H1 (cell line): ENCODE measurements at places on chromosomes 4 and X. TPM values are rescaled to one million over a fixed set of nuclear protein-coding genes. Genes with fewer than 3 reads are reported as not detected.

GRCh38 chr4:126242679-126243390, 928.1 kb downstream of the FAT4 start:
- H3K36me3 ChIP-seq: no peaks in the 10 kb centered on the region
- no peaks in the 10 kb centered on the region for H3K4me1 ChIP-seq
- no peak overlapping the region for H3K4me3 ChIP-seq
- no peak overlapping the region for H3K27ac ChIP-seq
- no peak for DNase-seq
- no peaks in the 10 kb centered on the region for H3K27me3 ChIP-seq

DGKQ gene
- total RNA-seq: 9.3 and 9.7 TPM in 2 replicates

DNA sequence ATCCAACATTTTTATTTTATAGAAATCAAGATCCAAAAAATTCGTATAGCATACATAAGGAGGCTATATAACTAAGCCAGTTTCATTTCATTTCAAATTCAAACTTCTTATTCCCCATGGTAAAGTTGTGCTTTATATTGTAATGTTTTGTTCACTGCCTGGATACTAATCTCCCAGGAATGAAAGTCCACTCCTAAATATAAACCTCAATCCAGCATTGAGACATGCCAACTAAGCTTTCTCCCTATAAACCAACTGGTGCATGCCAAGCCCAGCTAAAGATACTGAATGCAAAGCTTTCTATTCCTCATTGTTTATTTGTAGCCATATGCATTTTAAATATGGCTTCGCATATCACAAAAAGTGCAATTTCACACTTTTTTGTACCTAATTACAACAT, 63.8 kb upstream of the INPP4B start:
- H3K4me3 ChIP-seq: no peak overlapping the region
- H3K27ac ChIP-seq: no peak overlapping the region
- H3K36me3 ChIP-seq: no peaks in the 10 kb centered on the region
- no peaks in the 10 kb centered on the region for H3K27me3 ChIP-seq

DNA sequence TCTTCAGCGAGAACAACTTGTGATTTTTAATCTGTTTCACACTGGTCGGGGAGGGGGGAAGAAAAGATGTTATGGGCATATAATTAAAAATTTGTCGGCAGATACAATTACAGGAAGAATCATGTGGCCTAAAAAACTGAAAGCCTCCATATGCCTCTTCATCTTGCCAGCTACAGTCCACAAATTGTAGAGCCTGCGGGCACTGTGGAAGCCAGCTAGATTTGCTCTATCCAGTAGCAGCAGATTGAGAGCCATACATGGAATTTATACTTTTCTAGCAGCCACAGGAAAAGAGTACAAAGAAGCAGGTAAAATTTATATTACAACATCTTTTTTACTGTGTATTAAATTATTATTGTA, 147.3 kb downstream of the TBL1X start:
- H3K27ac ChIP-seq: no peak overlapping the region
- no peak for DNase-seq
- H3K4me3 ChIP-seq: no peak overlapping the region
- H3K27me3 ChIP-seq: no peaks in the 10 kb centered on the region
- H3K36me3 ChIP-seq: no peaks in the 10 kb centered on the region
- H3K4me1 ChIP-seq: peaks cover 2% of the 10 kb centered on the region; the same call in 1 of the 2 replicates

DNA sequence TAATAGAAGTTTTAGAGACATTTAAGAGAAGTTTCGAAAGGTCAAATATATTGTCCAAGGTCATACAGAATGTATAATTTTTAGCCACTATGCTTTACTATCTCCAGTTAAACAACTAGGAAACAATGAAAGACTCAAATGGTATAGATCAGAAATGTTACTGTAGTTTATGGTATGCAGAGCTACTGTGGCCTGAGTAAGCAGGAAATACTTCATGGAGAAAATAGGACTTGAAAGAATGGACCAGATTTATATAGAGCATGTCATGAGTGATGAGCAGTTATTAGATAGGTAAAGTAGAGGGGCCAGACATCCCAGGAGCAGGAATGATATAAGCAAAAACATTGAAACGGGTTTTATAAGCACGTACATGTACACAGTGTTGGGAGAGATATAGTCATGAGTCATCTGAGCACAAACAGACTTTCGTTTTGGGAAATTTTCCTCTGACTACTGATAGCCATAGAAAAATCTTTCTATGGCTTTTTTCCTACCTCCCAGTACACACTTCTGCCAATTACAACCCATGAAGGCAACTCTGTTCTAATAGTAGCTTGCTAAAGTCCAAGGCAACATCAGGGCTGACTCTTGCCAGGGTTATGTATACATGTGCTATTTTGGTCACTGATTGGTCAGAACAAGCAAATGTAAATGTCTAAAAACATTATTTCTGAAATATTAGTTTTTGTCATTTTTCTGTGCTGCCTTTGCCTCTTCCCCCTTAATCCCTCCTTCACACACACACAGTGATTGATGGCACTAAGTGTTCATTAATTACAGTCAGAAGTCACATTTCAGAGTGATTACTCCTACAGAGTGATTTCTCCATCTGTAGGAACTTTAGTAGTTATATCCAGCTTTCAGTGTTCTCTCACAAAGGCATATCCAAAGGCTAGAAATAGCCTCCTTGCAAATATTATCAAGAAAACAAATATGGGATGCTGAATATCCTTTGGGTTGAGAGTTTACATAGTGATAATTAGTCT, 198.7 kb downstream of the ENOX2 start:
- H3K36me3 ChIP-seq: no peaks in the 10 kb centered on the region
- H3K4me1 ChIP-seq: no peaks in the 10 kb centered on the region
- H3K27ac ChIP-seq: no peak overlapping the region
- no peaks in the 10 kb centered on the region for H3K27me3 ChIP-seq
- no peak overlapping the region for H3K4me3 ChIP-seq
- DNase-seq: no peak

DNA sequence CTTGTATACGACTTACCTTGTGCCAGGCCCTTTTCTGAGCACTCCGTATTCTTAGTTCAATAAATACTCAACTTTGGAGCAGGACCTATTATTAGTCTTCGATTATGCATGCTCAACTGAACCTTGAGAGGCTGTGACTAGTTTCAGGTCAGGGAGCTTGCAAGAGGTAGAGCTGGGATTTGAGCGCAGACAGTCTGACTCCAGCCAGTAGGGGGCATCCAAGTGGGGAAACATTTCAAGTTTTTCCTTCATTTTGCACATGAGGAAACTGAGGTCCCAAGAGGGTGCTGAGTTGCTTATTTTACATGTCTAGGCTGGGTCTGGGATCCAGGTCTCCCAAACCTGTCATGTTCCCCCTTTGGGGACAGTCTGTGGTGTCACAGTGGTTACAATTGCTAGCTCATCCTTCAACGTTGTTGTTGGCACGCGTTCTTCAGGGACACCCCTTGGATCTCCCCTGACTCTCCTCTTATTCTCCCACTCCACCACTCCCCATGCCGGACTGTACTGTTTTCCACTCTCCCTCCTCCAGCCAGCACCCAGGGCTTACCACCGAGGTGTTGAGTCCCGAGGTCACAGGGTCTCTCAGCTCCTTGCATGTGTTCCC, 6.7 kb upstream of the PRICKLE3 start:
- H3K27me3 ChIP-seq: no peaks in the 10 kb centered on the region
- H3K36me3 ChIP-seq: no peaks in the 10 kb centered on the region
- H3K4me3 ChIP-seq: no peak overlapping the region
- H3K4me1 ChIP-seq: peaks cover 4% of the 10 kb centered on the region

DNA sequence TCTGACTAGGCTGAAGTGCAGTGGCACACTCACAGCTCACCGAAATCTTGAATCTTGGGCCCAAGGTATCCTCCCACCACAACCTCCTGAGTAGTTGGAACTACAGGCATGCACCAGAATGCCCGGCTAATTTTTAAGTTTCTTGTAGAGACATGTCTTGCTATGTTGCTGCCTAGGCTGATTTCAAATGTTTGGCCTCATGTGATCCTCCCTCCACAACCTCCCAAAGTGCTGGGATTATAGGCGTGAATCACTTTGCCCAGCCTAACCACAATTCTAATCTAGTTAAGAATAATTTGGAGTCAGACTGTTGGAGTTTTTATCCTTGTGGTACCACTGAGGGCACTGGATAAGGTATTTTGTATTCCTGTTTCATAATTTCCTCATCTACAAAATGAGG, 317.5 kb upstream of the AGA start:
- H3K4me3 ChIP-seq: no peak overlapping the region
- no peaks in the 10 kb centered on the region for H3K36me3 ChIP-seq
- H3K27me3 ChIP-seq: no peaks in the 10 kb centered on the region
- DNase-seq: no peak
- no peak overlapping the region for H3K27ac ChIP-seq
- no peaks in the 10 kb centered on the region for H3K4me1 ChIP-seq

DNA sequence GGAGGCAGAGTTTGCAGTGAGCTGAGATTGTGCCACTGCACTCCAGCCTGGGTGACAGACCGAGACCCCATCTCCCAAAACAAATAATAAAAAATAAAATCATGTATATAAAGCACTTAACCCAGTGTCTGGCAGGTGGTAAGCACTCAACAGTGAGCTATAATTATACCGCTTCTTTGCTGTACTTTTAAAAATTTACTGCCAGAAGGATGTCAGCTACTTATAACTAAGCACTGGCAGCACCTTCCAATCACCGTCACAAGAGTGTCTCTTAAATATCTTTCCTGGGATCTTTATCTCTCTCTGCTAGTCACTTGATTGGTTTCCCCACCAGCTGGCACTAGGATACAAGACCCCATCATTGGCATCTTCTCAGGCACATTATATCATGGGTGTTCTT, 53.9 kb upstream of the DAPP1 start:
- no peaks in the 10 kb centered on the region for H3K27me3 ChIP-seq
- H3K4me1 ChIP-seq: no peaks in the 10 kb centered on the region
- no peak overlapping the region for H3K27ac ChIP-seq
- H3K4me3 ChIP-seq: no peak overlapping the region

DNA sequence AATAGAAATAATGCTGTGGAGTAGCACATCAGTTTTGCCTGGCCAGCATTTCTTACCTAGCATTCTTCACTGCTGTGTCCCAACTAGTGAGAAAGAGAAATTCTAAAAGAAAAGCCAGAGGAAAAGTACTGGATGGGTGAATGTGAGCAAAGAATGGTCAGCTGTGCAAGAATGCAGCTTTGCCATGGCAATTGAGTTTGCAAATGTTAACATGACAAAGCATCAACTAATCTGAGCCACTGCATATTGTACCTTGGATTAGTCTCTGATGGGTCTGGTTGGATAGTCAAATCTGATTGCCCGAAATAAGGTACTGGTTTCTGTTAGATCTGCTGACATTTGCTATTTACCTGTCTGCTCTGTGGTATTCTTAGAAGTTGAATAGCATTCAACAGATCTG, 38.7 kb downstream of the ADD1 start:
- H3K4me3 ChIP-seq: no peak overlapping the region
- peaks cover 5% of the 10 kb centered on the region for H3K4me1 ChIP-seq
- H3K27me3 ChIP-seq: no peaks in the 10 kb centered on the region
- no peak overlapping the region for H3K27ac ChIP-seq
- no peak for DNase-seq

ADGRG2 gene
- 8.9 and 9.7 TPM in 2 replicates for total RNA-seq

GRCh38 chr4:188154668-188155405, 15.6 kb downstream of the TRIML1 start:
- H3K27ac ChIP-seq: no peak overlapping the region
- no peaks in the 10 kb centered on the region for H3K36me3 ChIP-seq
- H3K4me1 ChIP-seq: no peaks in the 10 kb centered on the region
- DNase-seq: no peak

NR3C2 gene
- 3.0 and 3.9 TPM in 2 replicates for total RNA-seq

GRCh38 chr4:54509057-54509456, 148.7 kb upstream of the KIT start:
- no peaks in the 10 kb centered on the region for H3K36me3 ChIP-seq
- no peaks in the 10 kb centered on the region for H3K27me3 ChIP-seq
- no peak for DNase-seq
- H3K4me3 ChIP-seq: no peak overlapping the region
- no peak overlapping the region for H3K27ac ChIP-seq

YY2 gene
- total RNA-seq: 1.1 and 1.5 TPM in 2 replicates

GRCh38 chr4:75490155-75490554, 24.0 kb downstream of the RCHY1 start:
- H3K27me3 ChIP-seq: no peaks in the 10 kb centered on the region
- DNase-seq: no peak
- H3K27ac ChIP-seq: no peak overlapping the region
- H3K4me3 ChIP-seq: no peak overlapping the region
- 0 out of 2 replicates have a peak, but pooled peaks cover 3% of the 10 kb centered on the region for H3K4me1 ChIP-seq

TLR10 gene
- not detected in 2 replicates for total RNA-seq

DNA sequence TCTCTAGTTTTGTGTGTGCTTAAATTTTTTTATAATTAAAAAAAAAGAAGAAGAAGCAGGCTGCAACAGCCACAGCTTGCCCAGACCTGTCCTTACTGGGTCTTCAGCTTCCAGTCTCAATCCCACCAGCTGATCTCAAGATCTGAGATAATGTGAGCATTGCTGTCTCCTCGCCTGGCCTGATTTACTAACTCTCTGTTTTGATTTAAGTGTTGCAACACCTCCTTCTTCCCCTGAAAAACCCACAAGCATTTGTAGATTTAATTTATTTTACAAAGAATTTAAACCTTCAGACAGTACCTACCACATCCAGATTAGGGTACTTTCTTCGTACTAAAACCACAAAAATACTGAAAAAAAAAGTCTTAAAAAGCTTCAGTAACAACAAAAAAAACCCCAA, 38.0 kb downstream of the FAM241A start:
- DNase-seq: no peak
- no peaks in the 10 kb centered on the region for H3K36me3 ChIP-seq
- H3K4me3 ChIP-seq: no peak overlapping the region

- H3K27ac ChIP-seq: no peak overlapping the region
- no peak for DNase-seq
- H3K4me3 ChIP-seq: no peak overlapping the region
- no peaks in the 10 kb centered on the region for H3K4me1 ChIP-seq
These were observed 2.0 kb upstream of the FGB start for GRCh38 chr4:154560824-154561231.

YIPF7 gene
- not detected in 2 replicates for total RNA-seq

HPSE gene
- 5.0 and 5.4 TPM in 2 replicates for total RNA-seq

DAPP1 gene
- not detected in 2 replicates for total RNA-seq

- no peak for DNase-seq
- no peaks in the 10 kb centered on the region for H3K4me1 ChIP-seq
- peaks cover 23% of the 10 kb centered on the region; the same call in 1 of the 2 replicates for H3K36me3 ChIP-seq
- H3K27me3 ChIP-seq: no peaks in the 10 kb centered on the region
- peak overlapping the region; percentile 77; the same call in 1 of the 2 replicates for H3K27ac ChIP-seq
These were observed 102.6 kb upstream of the PRKX start for GRCh38 chrX:3815896-3816664.

GRCh38 chrX:108159028-108159670, 67.6 kb downstream of the ATG4A start:
- no peak overlapping the region for H3K27ac ChIP-seq
- H3K27me3 ChIP-seq: no peaks in the 10 kb centered on the region
- no peaks in the 10 kb centered on the region for H3K4me1 ChIP-seq
- H3K36me3 ChIP-seq: no peaks in the 10 kb centered on the region
- DNase-seq: no peak
- H3K4me3 ChIP-seq: no peak overlapping the region

- H3K4me3 ChIP-seq: no peak overlapping the region
- H3K36me3 ChIP-seq: no peaks in the 10 kb centered on the region
- H3K4me1 ChIP-seq: no peaks in the 10 kb centered on the region
- no peaks in the 10 kb centered on the region for H3K27me3 ChIP-seq
- DNase-seq: no peak
These were observed 18.6 kb downstream of the PSMD10 start for GRCh38 chrX:108072746-108073145.
